ENCODE measurements at places on chromosomes 12 and 14.

GRCh38 chr12:58655375-58655774 is 264.9 kb downstream of the LRIG3 start:
- DNase-seq = no peak

GRCh38 chr12:126676434-126676833 is 1590.5 kb upstream of the TMEM132C start:
- DNase-seq = no peak

GRCh38 chr12:12736759-12737676 is 19.9 kb downstream of the CDKN1B start:
- no peak for DNase-seq

DNA sequence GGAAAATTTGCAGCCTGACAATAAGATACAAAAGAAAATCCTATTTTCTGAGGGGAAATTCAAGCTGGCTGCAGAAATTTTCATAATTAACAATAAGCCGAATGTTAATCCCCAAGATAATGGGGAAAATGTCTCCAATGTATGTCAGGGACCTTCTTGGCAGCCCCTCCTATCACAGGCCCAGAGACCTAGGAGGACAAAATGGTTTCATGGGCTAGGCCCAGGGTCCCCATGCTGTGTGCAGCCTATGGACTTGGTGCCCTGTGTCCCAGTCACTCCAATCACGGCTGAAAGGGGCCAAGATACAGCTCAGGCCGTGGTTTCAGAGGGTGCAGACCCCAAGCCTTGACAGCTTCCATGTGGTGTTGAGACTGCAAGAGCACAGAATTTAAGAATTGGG is 11.2 kb downstream of the C12orf50 start:
- DNase-seq = no peak

DNA sequence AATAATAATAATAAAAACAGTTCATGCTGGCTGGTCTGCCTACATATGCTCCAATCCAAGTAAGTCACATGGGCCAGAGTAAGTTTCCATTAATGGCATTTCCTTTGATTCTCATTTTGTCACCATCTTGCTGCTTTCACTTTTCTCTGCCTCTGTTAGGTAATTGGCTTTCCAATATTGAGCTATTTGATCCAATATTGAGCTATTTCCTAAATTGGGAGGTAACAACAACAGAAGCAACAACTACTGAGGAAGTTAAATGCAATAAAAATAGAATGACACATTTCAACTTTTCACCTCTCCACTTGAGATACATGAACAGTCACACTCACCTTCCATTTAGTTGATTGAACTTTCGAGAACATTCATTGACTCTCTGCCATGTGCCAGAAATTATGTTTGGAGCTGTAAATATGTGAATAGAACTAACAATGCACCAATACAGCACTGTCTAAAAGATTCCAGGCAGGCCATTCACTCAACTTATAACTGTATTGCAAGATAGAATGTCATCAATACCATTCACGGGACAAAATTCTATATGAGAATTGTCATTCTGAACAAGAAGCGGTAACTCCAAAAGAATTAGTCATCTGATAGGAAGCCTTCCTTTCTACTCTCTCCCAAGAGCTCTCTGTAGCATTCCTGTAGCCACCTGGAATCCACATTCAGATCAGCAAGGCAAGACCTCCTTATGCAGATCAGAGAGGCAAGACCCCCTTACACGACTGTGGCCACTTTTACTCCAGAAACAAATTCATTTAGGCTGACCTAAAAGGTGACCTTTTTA is 136.4 kb downstream of the PHLDA1 start:
- no peak for DNase-seq

DNA sequence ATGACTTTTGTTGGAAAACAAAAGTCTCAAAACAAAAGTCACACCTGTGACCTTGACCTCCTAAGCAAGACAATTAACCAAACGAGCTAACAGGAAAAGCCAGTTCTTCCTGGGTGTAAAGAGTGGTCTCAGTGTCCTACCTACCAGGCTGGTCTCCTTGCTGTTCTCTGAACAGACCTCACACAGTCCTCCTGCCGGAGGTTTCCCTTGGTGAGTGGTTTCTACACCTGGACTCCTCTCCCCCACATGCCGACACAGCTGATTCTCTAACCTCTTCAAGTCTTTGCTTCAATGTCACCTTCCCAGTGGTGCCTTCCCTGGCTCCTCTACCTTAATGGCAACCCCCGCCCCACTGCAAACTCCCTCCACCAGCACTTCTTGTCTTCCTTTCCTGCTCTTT is 238.6 kb downstream of the ZFP36L1 start:
- no peak for DNase-seq

GRCh38 chr14:35814371-35815005 is 5.4 kb upstream of the RALGAPA1 start:
- peak; percentile 31 for DNase-seq

GRCh38 chr14:31926123-31926522 is 151.0 kb upstream of the ARHGAP5 start:
- peak; percentile 26 for DNase-seq

- DNase-seq = peak; percentile 56
Measured at GRCh38 chr12:62813031-62813829, 121.7 kb downstream of the PPM1H start.

GRCh38 chr12:3658327-3659163 is 94.4 kb downstream of the CRACR2A start:
- DNase-seq = no peak
